Right renal pelvis (tissue), 4 donors: ENCODE measurements at places on chromosomes 11 and 22. TPM values are rescaled to one million over a fixed set of nuclear protein-coding genes. Genes with fewer than 3 reads are reported as not detected.

Gene PAMR1
- polyA plus RNA-seq, result 11.8 TPM

Gene SAMM50
- polyA plus RNA-seq, result 63.6 TPM

Gene SOX6
- polyA plus RNA-seq, result 23.1 TPM

DNA sequence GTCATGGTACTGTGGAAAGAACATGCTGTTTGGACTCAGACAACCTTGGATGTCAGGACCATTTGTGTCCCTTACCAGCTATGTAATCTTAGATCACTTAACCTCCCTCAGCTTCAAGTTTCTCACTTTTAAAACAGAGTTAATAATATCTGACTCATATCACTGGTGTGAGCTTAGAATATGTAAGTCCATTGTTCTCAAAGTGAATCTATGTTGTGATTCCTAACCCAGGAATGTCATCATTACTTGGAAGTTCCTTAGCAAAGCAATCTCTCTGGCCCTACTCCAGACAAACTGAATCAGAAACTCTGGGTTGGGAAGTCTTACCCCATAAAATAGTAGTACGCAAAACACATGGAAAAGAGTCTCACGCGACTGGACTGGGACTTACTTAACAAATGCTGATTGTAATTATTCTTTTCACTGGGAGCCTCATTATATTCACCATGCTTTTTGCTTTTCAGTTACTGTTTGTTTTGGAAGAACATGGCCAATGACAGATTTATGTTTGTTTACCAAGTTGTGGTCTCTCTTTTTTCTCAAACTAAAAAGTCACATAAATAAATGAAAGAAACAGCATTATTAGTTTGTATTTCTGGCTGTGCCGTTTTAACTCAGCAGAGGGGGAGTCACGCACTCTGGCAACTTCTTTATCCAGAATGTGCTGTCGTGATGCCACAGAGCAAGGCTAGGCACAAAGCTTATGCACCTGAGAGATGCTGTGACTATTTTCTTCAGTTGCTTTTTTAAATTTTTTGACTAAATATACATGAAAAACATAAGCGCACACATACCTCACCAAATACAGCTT, 217.7 kb upstream of the CTSC start:
- peak; percentile 71 for DNase-seq

GRCh38 chr11:37905707-37906417, 1307.8 kb upstream of the RAG2 start:
- no peak for DNase-seq

DNA sequence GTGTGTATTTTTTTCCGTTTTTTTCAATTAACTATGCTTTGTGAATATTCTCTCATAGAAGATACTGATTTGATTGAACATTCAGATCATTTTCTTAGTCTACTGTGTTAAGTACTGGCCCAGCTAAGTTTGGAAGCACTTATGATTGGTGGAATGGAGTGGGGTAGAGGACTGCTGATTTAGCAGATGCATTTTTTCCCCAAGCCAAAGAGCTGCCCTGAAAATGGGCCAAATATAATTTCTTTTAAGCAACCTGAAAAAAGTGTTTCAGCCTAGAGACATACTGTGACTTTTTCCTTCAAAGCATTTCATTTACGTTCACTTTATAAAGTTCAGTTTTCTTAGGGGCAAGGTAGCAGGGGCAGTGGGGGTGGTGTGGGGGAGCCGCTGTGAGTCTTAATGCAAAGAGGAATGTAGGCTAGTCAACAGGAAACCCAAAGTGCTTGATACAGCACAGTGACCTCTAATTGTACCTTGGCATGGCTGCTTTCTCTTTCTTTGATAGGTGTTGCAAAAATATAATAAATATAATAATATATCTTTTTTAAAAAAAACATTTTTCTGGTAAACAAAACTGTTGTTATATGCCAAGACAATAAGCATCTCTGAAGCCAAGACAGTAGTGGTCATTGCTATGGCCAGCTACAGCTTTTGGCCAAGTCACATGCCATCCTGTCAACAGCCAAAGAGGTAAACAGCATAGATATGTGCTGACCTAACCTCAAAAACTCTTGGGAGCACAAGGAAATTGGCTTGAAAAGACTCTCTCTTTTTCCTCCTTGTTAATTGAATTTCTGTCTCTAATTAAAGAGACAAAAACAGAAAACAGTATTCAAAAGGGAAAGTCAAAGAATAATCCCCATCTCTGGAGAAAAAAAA, 58.8 kb downstream of the LIF start:
- no peak for DNase-seq

GRCh38 chr22:33274214-33275072, 216.3 kb upstream of the SYN3 start:
- DNase-seq, result no peak

GRCh38 chr22:45629469-45630089, 42.1 kb upstream of the ATXN10 start:
- DNase-seq, result no peak

- DNase-seq, result no peak
Measured at GRCh38 chr22:35638410-35638809, 9.8 kb upstream of the APOL6 start.

DNA sequence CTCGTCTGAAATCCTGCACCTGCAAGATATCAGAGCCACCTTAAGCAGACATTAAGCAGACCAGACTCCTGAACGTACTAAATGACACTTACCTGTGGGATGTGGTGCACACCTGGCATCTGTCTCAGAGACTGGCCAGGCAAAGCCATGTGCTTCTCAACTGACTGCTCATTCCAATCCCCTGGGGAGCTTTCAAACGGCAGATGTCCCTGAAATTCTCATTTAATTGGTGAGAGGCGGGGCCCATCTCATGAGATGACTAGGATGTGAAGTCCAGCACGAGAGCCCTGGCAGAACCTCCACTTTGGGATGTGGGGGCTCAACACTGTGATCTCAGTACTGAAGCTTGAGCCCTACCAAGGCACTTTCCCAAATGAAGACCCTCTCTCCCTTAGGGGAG, 84.9 kb upstream of the HMGXB4 start:
- DNase-seq, result no peak
